ENCODE measurements at places on chromosomes 16 and 17.

- DNase-seq, result no peak
Measured at GRCh38 chr16:56466344-56466743, 15.0 kb downstream of the OGFOD1 start.

- no peak for DNase-seq
Measured at GRCh38 chr16:75075688-75076268, 40.8 kb downstream of the LDHD start.

- no peak for DNase-seq
Measured at GRCh38 chr17:7039832-7040231, 4.0 kb downstream of the SLC16A13 start.

DNA sequence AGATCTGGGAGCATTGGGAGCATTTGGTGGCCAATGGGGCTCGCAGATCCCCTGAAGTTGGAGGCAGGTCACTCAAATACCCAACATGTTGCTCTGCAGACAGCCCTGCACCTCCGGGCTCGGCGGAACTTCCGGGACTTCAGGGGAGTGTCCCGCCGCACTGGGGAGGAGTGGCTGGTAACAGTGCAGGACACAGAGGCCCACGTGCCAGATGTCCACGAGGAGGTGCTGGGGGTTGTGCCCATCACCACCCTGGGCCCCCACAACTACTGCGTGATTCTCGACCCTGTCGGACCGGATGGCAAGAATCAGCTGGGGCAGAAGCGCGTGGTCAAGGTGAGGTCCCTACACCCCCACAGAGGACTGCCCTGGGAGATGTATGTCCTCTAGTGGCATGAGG is 16.4 kb downstream of the MVP start:
- no peak for DNase-seq

- DNase-seq, result no peak
Measured at GRCh38 chr17:54749157-54749556, 151.5 kb upstream of the TOM1L1 start.

GRCh38 chr17:38735161-38735997 is 5.2 kb downstream of the CISD3 start:
- peak; percentile 75 for DNase-seq

DNA sequence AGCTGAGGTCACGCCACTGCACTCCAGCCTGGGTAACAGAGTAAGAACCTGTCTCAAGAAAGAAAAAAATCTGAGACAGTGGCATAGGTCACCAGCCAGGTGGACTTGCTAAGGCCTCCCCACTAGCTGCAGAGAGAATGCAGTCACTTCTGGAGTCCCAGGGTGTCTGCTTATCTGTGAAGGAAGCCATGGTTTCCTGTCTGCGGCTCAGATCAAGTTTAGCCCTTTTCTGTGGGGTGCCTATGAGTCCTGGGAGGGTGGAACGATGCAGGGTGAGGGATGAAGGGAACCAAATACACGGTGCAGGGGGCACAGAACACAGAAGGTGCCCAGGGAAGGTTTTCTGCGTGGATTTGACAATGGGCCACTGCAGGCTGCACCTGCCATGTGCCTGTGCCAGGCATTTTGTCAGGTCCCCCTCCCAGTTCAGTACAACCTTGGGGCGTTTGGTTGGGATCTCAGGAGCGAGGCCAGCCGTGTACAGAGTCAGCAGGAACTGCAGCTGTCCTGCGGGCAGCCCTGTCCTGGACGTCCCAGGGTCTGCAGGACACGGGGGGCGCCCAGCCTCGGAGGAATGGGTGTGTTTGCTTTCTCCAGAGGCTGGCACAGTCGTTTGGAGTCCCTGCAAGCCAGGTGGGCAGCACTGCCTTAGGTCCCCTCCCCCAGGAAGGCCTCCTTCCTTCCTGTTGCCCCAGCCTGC is 41.8 kb downstream of the RAB11FIP4 start:
- DNase-seq, result peak; percentile 62

DNA sequence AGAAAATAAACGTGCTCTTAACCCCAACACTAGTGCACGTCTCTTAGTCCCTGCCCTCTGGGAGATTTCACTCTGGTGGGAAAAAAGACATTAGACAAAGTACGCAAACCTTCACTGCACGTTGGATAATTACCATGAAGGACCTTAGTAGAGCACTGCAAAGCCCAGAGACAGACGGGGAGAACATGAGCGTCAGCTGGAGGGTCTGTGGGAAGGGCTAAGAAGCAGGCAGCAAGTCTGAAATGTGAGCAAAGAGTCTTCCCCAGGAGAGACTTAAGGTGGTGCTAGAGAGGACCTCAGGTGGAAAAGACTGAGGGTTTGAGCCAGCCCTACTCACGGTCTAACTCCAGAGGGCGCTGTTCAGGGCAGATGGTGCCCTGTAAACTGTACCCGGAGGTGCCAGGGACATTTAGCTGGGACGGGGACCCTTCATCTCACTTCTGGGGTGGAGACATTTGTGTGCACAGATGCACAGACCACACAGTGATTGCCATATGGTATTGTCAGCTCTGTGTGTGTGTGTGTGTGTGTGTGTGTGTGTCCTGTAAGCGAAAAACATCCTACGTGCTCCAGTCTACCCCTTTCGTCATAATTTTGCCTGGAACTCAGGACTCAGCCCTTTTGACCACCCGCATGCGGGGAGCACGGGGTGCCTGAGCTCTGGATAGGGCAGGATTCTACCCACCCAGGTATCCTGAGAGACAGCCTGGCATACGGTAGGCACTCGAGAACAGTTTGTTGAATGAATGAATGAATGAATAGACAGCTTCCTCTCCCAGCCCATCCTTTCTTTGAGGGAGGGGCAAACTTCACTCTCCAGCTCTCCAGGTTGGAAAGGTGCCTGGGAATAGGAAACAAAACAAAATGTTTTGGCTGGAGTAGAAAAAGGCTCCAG is 10.1 kb upstream of the STAC2 start:
- peak; percentile 74 for DNase-seq

GRCh38 chr17:18070861-18071340 is 16.8 kb upstream of the DRG2 start:
- no peak for DNase-seq

DNA sequence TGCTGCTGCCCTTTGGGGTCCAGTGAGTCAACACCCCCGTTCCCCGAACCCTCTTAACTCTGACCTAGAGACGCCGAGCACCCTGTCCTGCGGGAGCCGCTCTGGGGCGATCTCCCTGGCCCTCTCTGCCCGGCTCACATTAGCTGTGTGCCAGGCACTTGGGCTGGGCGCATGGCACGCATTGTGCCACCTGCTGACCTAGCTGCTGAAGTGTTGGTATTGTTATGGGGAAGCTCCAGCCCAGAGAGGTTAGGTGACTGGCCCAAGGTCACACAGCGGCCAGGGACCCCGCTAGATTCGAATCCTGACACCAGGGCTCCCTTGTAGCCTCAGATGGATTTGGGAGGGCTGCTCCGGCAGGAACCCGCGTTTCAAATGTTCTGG is 1.1 kb downstream of the HSD17B1 start:
- no peak for DNase-seq

- no peak for DNase-seq
Measured at GRCh38 chr17:77242118-77242851, 101.5 kb downstream of the SEC14L1 start.

DNA sequence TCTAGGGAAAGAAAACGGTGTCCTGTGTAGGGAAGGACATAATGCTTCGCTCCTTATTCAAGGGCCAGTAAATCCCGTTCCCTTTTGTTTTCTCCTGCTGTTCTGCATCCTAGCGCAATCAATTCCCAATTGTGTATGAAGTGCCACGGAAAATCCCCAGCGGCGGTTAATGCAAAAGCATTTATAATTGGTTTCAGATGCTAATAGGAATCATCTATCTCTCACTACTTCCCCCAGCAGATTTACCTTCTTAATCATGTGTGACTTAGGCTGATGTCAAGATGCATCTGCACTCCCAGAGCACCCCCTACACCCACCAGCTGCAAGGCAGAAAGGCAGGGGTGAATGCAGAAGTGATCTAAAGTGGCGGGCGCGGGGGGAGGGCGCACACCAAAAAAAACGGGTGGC is 32.7 kb upstream of the SSTR2 start:
- no peak for DNase-seq

- no peak for DNase-seq
Measured at GRCh38 chr17:31051506-31051905, 43.3 kb upstream of the NF1 start.

DNA sequence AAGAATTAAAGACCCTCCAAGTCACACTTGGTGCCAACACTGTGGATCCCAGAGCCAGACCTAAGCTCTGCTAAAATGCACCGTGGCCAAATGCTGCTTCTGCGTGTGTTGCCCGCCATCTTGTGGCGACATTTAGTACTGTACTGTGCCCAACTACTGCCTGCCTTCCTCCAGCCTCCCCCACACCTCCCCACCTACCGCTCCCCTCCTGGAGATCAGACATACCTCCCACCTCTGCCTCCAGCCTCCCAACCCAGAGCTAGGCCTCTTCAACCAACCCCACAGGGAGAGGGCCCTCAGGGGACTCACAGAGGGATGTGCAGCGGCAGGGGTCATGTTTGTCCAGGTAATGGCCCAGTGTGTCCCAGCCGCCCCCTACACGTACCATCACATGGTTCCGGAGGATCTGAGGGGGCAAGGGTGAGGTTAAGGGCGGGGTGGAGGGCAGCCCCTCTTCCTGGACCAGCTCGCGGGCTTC is 5.5 kb downstream of the GAS2L2 start:
- DNase-seq, result peak; percentile 82

GRCh38 chr17:10200016-10200415 is 1.6 kb upstream of the GAS7 start:
- no peak for DNase-seq

DNA sequence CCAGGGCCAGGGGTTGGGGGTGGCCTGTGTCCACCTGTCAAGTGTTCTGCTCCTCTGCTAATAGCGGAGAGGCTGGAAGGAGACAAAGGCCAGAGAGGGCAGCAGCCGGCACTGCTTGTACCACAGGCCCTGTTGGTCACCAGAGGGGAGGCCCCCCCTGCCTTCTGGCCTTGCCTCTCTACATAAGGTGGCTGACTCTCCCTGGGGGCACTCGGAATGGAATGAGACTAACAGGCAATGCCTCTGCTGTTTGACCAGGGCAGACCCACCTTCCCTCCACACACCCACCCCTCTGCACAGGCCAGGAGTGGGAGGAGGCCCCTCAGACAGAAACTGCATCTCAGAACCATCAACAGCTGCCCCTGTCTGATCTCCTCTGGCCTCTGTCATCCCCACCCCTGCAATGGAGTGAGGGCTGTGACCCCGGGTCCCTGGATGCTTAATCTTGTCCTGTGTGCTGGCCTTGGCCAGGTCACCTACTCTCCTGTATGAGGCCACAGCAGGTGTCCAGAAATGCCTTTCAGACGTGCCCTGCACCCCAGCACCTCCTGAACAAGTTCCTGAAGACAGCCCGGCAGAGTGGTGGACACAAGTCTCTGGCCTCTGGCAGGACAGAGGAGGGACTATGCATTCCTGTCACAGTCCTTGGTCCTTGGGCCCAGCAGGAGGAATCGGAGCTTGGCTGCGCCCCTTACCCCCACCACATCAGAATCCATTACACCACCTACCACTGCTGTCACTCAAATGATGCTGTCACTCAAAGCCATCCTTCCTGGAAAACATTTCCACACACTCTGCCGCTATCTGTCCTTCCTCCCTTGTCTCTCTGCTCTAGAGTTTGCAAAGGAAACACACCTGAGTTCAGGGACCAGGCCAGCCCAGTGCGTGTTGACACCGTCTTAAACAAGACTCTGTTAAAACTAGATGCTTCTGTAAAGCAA is 107.5 kb upstream of the ZNF750 start:
- no peak for DNase-seq

- no peak for DNase-seq
Measured at GRCh38 chr17:15078570-15078969, 186.6 kb downstream of the PMP22 start.

GRCh38 chr16:65070831-65071432 is 50.9 kb downstream of the CDH11 start:
- DNase-seq, result no peak

GRCh38 chr17:50556803-50557202 is 3.7 kb upstream of the CACNA1G start:
- no peak for DNase-seq

DNA sequence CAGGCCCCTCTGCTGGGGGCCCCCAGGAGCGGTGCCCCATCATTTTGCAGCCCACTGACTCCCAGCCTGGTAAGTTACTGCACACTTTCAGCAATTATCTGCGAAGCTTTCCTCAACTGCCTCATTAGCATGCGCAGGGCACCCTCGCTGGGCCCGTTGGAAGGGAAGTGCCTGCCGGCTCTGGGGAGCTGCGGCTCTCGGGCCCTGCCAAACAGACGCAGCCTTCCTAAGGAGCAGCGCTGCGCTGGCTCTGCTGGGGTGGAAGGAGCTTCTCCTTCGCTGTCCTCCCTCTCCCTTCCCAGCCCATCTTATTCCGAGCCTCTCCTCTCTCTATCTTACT is 71.0 kb downstream of the RBBP6 start:
- DNase-seq, result no peak

DNA sequence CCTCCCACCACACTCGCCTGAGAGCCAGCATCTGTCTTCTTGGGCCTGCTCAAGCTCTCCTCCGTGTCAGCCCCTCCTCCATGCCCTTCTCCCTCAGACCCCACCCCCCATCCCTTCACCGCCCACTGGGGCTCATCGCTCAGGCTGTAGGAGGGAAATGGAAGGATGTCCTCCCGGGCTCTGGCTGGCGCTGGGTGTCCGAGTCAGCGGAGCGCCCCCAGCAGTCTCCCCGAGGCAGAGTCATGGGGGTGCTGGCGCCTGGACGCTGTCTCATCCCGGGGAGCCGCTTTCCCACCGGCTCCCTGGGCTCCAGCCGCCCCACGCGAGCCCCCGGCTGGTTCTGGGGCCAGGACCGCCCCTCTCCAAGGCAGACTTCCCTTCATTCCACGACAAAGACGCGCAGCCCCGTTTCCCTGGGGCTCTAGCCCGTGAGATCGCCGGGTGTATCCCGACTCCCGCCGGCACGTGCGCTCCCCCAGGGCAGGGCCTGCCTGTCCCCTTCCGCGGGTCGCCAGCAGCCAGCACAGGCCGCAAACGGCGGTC is 428 bp upstream of the ANTKMT start:
- no peak for DNase-seq

- no peak for DNase-seq
Measured at GRCh38 chr16:75216127-75216526, 2.7 kb upstream of the CTRB1 start.

DNA sequence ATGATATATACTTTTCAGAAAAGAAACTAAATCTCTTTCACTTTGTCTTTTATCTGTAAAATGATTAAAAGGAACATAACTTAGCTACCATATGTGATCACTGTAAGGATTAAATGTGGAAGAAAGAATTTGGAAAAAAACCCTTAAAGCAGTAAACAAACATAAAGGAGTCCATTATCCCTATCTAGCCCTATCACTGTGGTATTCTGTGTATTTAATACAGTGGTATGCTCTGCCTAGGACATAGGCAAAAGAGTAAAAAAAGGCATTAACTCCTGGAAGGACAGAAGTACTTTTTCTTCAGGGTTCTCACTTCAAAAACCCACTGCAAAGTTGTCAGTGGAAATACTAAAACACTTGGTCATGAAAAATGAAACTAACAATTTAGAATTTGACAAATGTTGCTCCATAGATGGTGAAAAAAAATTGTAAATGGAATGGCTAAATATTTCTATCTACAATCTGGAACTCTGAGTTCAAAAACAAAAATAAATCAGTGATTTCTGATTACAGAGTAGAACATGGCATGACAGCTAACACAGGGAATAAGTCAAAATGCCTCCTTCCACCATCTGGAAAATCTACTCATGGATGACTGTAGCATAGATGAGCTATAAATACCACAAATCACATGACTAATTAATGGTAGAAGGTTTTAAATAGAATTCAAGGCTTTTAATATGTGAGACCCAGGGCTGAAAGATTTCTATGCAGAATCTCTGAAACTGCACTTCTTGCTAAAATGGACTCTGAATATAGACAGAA is 140.1 kb downstream of the ITFG1 start:
- no peak for DNase-seq
